ENCODE measurements at places on chromosomes 5 and 9.

GRCh38 chr9:34271265-34272006 is 57.6 kb downstream of the KIF24 start:
- H3K27me3 ChIP-seq = no peaks in the 10 kb centered on the region
- H3K36me3 ChIP-seq = no peaks in the 10 kb centered on the region
- peak overlapping the region; percentile 28 for H3K27ac ChIP-seq
- peaks cover 15% of the 10 kb centered on the region for H3K4me1 ChIP-seq
- H3K4me3 ChIP-seq = no peak overlapping the region

- H3K36me3 ChIP-seq = no peaks in the 10 kb centered on the region
- no peak overlapping the region for H3K27ac ChIP-seq
- no peak for DNase-seq
Measured at GRCh38 chr5:160129841-160130240, 10.6 kb upstream of the PWWP2A start.

- no peak within 1 kb of the TSS for H3K4me3 ChIP-seq
- H3K27ac ChIP-seq = no peak within 1 kb of the TSS
- H3K4me1 ChIP-seq = peaks cover 6% of the 10 kb centered on the region
- H3K27me3 ChIP-seq = peaks cover 32% of the 10 kb centered on the region
- DNase-seq = no peak
- H3K36me3 ChIP-seq = no peaks in the 10 kb centered on the region
Measured at GRCh38 chr5:177357459-177358351, at the start of gene RGS14. TSS of gene RGS14 (plus strand) at chr5:177357924. CDS start at chr5:177358025, 101 bp downstream.

GRCh38 chr5:142405814-142406395 is 81.1 kb upstream of the SPRY4 start:
- no peaks in the 10 kb centered on the region for H3K36me3 ChIP-seq
- DNase-seq = no peak
- no peak overlapping the region for H3K27ac ChIP-seq
- no peak overlapping the region for H3K4me3 ChIP-seq
- no peaks in the 10 kb centered on the region for H3K27me3 ChIP-seq
- H3K4me1 ChIP-seq = peaks cover 22% of the 10 kb centered on the region

- H3K4me3 ChIP-seq = no peak overlapping the region
- no peaks in the 10 kb centered on the region for H3K36me3 ChIP-seq
- H3K27me3 ChIP-seq = peaks cover 83% of the 10 kb centered on the region
- no peak overlapping the region for H3K27ac ChIP-seq
Measured at GRCh38 chr5:96427824-96428223, 5.2 kb downstream of the PCSK1 start.

- no peak overlapping the region for H3K4me3 ChIP-seq
- H3K4me1 ChIP-seq = peaks cover 15% of the 10 kb centered on the region
- DNase-seq = no peak
- H3K27me3 ChIP-seq = no peaks in the 10 kb centered on the region
- H3K27ac ChIP-seq = peak overlapping the region; percentile 23
- peaks cover 32% of the 10 kb centered on the region for H3K36me3 ChIP-seq
Measured at GRCh38 chr9:79641070-79641469, 69.3 kb downstream of the TLE4 start.
